GDM1 (cell line): ENCODE measurements at places on chromosomes 12 and 14.

- no peak for DNase-seq
Measured at GRCh38 chr14:30678926-30679431, 56.9 kb downstream of the SCFD1 start.

DNA sequence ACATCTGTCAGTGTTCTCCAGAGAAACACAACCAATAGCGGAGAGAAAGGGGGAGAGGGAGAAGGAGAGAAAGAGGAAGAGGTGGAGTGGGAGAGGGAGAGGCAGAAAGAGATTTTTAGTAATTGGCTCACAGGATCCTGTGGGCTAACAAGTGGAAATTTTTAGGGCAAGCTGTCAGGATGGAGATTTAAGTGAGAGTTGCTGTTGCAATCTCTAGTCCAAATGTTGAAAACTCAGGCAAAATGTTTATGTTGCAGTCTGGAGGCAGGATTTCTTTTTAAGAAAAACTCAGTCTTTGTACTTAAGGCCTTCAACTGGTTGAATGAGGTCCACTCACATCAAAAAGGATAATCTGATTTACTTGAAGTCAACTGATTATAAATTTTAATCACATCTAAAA is 12.5 kb upstream of the GLIPR1L2 start:
- DNase-seq, result no peak

DNA sequence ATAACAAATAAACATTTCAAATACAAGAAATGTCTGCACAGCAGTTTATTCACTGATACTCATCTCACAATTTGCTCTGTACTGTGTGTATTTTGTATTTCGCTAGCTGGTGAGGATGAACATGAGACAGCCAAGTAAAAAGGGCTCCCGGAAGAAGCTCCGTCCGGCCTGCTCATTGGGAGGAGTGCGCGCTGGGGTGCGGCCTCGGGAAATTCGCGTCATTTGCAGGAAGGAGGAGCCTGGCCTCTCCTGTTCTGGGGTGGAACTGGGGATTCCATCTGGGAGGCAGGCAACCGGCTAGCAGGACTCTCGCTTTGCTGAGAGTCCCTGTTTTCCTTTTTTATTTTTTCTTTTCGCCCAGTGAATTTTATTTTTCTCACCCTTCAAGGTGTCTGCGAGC is 368.4 kb upstream of the TMEM132C start:
- no peak for DNase-seq

- DNase-seq, result no peak
Measured at GRCh38 chr12:75646329-75647210, 135.2 kb upstream of the KRR1 start.

DNA sequence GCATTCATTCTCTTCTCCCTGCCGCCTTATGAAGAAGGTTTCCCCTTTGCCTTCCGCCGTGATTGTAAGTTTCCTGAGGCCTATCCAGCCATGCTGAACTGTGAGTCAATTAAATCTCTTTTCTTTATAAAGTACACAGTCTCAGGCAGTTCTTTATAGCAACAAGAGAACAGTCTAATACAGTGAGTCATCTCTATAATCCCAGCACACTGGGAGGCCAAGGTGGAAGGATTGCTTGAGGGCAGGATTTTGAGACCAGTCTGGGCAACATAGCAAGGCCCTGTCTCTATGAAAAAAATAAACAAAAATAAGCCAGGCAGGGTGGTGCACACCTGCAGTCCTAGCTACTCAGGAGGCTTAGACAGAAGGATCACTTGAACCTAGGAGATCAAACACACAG is 259.9 kb downstream of the CEP128 start:
- DNase-seq, result no peak

- no peak for DNase-seq
Measured at GRCh38 chr14:70064136-70064865, 124.5 kb downstream of the SLC8A3 start.

GRCh38 chr12:31517994-31518393 is 72.9 kb downstream of the DENND5B start:
- DNase-seq, result no peak

DNA sequence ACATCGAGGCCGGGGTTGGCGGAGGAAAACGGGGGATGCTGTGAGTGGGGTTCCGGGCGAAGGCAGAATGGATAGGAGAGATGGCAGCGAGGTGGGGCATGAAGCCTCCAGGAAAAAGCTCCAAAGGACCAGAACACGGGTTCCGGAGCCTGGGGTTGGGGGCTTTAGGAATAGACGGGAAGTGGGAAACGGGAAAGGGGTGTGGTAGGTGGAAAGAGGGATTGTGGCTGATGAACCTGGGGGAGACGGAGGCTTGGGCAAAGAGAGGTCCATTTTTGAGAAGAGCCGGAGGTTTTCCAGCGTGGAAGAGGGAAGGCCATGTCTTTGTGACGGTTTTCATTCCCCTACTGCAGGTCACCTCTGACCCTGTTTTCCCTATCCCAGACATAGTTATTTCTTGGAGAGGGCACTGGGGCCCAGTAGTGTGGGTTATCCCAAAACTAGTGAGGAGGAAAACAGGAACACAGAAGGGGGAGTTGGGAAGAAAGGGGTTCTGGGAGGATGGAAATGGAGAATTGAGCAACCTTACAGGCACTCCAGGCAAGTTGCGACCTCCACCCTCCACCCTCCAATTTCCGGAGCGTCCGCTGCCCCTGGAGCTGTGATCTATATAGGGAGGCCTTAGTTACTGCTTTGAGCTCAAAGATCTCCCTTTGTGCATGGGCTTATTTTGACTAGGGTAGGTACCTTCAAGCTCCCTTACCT is 1.1 kb downstream of the ATN1 start:
- DNase-seq, result no peak
